ENCODE measurements at places on chromosomes 7 and 10.
A peak's percentile ranks its signal among the peaks of the same experiment; 100 is the strongest.

- DNase-seq: no peak
These were observed 18.4 kb downstream of the SPOCK2 start for GRCh38 chr10:72069751-72070526.

- DNase-seq: no peak
These were observed 888.7 kb upstream of the ZWINT start for GRCh38 chr10:57249615-57250281.

- no peak for DNase-seq
These were observed 1.9 kb upstream of the BTBD16 start for GRCh38 chr10:122269059-122269687.

- peak; percentile 16 for DNase-seq
These were observed 828.8 kb upstream of the MBL2 start for GRCh38 chr10:53601260-53601875.

DNA sequence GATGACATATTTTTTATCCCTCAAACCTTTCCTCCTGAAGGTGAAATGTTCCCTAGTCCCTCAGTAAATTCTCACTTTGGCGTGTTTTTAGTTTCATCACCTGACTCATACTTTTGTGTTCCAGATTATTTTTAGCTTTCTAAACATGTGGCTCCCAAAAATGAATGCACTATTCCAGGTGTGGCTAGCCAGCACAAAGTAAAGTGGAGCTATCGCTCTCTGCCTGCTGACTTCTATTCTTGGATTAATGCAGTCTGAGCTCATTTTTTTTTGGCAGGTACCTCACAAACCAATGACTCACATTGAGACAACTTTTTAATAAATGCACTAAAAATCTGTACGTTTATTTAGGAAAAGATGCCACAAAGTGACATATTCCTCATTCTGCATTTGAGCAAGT is 58.8 kb upstream of the LANCL2 start:
- peak; percentile 12 for DNase-seq
